ENCODE measurements at places on chromosomes 13 and 19.

DNA sequence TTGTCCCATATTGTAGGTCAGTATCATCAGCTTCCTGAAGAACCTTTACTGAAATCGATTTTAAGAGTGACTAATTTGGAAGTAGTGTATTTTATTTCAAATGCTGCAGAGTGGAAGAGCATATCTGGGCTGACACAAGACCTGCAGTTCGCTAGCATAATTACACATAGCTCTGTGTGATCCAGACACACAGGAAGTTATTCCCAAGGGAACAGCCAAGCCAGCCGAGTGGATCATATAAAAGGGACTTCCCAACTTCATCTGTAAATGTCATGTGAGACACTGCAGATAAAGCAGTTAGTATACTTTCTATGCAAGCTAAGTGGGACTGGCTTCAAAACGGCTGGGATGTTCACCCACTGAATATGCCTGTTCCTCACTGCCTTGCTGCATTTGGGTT is 760.4 kb downstream of the SLITRK1 start:
- DNase-seq = no peak

GRCh38 chr13:111387945-111388600 is 67.6 kb downstream of the TEX29 start:
- no peak for DNase-seq

DNA sequence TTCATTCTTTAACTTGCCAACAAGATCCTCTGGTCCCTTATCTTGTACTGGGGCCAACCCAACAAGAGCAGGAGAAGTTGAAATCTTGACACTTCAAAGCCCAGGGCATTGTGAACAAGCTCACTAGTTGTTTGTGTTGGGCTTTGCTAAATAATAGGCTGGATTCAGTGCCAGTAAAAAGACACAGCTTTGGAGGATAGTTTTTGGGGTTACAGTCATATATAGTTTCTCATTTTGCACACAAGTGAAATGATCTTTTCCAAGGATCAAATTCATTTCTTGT is 30.3 kb upstream of the LRCH1 start:
- no peak for DNase-seq

GRCh38 chr19:43768273-43769050 is 12.3 kb downstream of the KCNN4 start:
- DNase-seq = no peak

GRCh38 chr13:107091428-107091827 is 523.5 kb upstream of the ARGLU1 start:
- no peak for DNase-seq

DNA sequence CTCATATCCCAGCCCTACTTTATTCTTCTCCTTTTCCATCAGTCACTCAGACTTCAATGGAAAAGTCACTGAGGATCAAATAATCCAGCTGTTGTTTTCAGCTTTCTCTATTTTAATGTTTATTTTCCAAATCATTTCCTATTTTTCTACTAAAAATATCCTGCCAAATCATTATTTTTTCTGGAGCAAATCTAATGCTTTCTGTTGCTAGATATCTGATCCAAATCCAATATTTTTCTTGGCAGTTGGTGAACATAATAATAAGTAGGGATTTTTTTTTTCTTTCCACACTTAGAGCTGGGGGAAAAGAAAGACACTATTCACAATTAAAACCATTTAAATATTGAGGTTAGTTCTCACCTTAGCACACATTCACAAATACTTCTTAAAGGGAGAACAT is 656.1 kb downstream of the DACH1 start:
- DNase-seq = no peak

DNA sequence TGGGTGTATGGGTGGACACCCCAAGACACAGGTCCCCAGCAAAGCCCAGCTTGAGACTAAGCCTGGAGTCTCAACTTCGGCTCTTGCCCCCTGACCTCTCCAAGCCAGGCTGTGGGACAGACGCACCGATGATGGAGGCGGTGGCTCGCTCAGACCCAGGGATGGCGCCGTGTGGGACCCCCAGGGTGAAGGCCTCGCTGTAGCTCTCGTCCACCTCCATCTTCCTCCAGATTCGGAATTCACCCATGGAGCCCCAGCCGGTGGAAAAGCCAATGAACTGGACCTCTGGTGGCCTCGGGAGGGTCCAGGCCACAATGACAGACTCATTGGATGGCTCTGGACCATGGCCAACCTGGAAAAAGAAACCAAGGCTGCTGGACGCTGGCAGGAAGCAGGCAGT is 39.1 kb downstream of the F2RL3 start:
- no peak for DNase-seq

DNA sequence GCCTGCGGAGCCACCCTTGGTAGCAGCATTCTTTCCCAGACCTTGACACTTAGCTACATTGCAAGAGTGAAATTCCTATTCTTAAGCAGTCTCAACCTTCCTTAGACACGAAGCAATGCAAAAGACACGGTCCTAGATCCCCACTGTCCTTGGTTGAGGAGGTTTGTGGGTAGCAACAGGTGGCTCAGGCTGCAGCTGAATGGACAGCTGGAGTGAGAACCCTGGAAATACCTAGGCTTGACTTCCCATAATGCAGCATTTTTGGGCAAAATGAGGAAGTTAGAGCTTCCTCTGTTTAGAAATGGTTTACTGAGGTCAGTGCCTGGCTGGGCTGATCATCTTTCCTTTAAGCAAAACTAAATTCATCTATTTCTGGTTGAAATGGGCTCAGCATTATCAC is 296.6 kb downstream of the RFC3 start:
- DNase-seq = no peak

- DNase-seq = no peak
These were observed 14.8 kb upstream of the ZNF431 start for GRCh38 chr19:21127001-21127400.

DNA sequence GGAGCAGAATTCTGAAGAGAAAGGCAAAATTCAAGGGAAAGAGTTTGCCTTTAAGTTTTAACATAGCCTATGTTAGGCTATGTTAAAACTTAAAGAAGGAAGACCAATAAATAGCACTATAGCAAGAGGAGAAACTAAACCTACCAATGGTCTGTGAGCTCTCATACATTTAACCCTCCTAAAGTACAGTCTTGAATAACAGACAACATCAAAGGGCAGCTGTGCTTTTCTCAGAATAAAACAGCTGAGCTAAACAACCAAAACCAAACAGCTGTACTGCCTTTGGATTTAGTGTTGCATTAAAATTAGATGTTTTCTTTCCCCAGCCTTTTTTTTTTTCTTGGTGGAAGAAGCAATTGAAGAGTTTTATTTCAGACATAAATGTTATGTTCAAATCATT is 34.0 kb downstream of the KLF5 start:
- no peak for DNase-seq

GRCh38 chr13:70908795-70909194 is 800.5 kb upstream of the KLHL1 start:
- DNase-seq = no peak

DNA sequence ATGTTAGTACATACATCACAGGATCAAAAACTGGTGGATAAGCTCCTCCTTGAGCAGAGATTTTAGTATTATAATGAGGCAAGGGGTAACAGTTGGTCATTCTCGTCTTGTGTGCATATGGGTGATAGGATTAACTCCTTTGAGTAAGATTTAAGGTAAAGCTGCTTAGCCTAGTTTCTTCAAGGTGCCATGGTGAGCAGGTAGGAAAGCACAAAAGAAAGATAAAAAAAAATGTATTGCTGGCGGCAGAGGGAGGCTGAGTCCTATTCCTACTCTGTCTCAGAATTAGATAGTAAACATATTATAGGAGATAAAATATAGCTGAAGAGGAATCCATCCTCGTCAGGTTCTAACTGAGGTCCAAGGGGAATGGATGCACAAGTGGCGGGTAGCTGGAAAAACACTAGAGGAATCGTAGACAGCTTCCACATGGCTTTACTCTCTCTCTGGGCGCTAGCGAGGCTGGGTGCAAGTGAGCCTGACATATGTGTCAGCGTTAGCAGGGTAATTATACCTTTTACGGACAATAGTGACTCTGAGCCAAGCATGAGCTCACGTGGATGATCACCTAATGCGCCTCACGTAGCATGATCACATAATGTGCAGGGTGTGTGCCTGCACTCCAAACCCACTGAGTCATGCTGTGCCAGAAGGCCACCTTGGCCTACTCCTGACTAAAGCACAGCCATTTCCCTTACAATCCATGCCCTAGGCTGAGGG is 734.3 kb upstream of the MIR17HG start:
- DNase-seq = no peak

DNA sequence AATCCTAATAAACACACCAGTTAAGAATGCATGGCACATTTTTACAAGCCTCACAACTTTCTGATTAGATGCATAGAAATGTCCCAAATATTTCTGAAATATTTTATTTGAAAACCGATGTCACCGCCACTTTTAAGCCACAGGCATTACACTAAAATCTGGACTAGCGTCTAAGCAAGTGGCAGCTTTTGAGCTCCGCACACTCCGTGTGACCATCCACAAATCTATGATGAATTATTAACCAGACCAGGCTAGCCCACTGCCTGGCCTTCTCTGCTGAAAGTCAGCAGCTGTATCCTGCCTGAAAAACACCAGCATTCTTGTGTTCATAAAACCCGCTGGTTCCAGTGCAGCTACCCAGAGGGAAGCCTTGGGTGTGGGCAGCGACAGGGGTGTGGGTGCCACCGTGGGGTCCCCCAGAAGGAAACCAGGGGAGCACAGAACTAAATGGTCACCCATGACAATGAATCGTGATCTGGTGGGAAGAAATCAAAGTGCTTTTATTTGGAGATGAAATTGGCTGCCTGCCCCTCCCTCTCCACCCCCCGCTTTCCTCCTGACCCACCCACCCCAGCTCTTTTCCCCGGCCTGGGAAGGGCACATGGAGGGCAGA is 13.8 kb downstream of the RASA3 start:
- DNase-seq = no peak

DNA sequence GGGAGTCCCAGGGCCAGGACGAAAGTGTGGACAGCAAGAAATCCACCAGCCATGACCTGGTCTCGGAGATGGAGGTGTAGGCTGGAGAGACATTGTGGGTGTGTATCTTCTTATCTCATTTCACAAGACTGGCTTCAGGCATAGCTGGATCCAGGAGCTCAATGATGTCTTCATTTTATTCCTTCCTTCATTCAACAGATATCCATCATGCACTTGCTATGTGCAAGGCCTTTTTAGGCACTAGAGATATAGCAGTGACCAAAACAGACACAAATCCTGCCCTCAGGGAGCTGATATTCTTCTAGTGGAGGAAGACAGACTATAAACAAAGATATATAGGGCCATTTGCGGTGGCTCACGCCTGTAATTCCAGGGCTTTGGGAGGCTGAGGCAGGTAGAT is 7.4 kb upstream of the DHX34 start:
- DNase-seq = no peak

DNA sequence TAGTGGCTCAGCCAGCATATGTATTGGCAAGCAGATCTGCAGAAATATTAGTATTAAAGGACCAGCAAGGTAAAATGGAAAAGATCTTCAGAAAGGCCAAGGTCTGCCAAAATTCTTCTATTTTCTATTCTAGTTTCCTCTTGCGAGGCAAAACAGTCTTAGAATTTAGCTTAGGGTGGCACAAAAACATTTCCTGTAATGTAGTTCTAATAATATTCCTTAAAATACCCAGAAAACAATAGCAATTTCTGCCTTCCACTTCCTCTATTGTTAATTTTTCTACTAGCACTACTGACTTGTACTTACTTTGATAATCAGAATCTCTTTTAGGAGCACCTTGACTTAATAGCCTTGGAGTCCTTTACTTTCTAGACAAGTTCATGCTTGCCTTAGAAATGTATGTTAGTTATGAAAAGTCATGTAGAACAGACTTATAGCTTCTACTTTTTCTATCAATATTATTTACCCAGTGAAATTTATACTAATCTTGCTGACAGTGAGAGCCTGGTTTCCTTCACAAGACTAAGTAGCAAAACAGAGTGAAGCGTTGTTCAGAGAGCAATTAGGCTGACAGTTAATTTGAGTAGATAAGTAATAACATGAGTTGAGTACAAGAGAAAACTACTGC is 23.9 kb upstream of the LPAR6 start:
- no peak for DNase-seq

GRCh38 chr19:9538183-9539058 is at the start of gene ZNF426:
Gene ZNF426 (minus strand): TSS chr19:9538645. CDS start chr19:9536232, 2,413 bp downstream.
- DNase-seq = peak; percentile 39

DNA sequence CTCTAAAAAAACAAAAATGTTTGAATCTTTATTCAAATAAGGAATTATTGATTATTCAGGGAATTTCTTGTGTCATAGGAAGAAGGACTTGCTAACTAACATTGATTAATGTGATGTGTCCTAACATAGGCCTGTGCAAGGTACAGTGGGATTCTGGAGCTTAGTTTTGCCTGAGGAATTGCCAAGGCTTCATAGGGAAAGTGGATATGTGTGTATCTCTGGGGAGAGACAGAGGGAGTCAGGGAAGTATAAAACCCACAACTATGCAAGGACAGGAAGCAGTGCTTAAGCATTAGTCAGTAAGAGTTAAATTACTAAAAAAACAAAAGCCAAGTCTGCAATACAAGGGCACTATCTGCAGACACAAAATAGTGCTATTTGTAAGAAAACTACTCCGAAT is 59.6 kb downstream of the WDFY2 start:
- DNase-seq = no peak

GRCh38 chr19:32196690-32197420 is 148.6 kb upstream of the ZNF507 start:
- DNase-seq = no peak

GRCh38 chr13:49466292-49466838 is 22.3 kb downstream of the SETDB2 start:
- no peak for DNase-seq

DNA sequence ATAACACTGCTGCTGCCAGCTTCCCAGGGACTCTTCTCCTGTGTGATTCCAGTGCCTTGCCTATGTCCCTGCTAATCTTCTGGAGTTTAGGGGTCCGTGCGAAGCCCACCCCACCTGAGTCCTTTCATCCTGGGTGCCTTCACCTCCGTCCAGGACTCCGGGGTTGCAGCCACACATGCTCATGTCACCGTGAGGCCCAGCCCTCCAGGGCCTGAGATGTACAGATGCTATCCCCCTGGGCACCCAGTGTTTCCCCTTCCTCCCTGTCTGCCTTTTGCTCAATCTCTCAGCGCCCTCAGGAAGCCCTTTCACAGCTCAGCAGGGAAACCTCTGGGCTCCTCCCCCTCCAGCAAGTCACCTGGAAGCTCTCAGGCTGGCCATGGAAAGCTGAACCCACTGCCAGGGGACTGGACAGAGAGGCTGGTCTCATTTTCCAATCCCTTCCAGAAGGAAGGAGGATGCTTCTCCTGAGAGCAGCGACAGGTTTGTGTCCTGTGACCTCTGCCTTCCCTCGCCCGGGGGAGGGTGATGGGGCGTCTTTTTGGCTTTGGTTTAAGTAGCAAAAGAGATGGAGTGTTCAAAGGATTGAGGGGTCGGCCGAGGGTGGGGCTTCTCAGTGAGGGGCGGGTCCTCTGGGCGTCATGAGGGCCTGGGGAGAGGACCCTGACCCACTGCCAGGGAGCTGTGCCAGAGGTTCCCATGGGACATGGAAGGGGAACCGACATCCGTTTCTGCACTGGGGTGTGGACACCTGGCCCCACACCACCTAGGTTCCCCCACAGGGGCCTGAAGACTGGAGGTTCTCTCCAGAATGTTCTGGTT is 30.8 kb upstream of the TFDP1 start:
- no peak for DNase-seq

GRCh38 chr19:33429891-33430673 is 56.6 kb downstream of the CEBPG start:
- DNase-seq = no peak

- no peak for DNase-seq
These were observed 16.2 kb downstream of the TLE6 start for GRCh38 chr19:2993579-2993978.
